ENCODE measurements at places on chromosomes 3 and 15.

DNA sequence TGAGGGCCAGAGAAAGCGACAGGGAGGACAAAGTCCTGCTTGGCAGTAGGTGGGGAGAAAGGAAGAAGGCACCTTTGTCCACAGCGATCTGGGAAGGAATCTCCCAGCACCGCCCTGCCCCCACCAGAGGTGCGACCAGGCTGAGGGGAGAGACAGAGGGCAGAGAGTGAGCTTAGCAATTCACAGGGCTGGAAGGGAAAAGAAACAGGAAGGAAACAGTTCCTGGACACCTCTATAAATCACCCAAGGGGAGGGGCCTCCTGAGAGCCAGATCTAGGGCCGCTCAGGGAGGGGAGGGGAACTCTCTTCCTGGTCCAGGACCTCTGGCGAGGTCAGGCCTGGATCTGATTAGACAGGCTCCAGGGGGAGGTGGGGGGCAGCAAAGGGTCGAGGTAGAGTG is 35.4 kb downstream of the RNU5B-1 start:
- no peak for DNase-seq
- no peaks in the 10 kb centered on the region for H3K27me3 ChIP-seq
- H3K36me3 ChIP-seq, result no peaks in the 10 kb centered on the region
- no peaks in the 10 kb centered on the region for H3K4me1 ChIP-seq
- no peak overlapping the region for H3K4me3 ChIP-seq

- DNase-seq, result no peak
- H3K4me1 ChIP-seq, result no peaks in the 10 kb centered on the region
Measured at GRCh38 chr3:134607054-134608022, 43.5 kb downstream of the KY start.

GRCh38 chr3:171676601-171677175 is 133.6 kb downstream of the PLD1 start:
- H3K4me1 ChIP-seq, result no peaks in the 10 kb centered on the region
- H3K27ac ChIP-seq, result no peak overlapping the region
- no peaks in the 10 kb centered on the region for H3K27me3 ChIP-seq
- DNase-seq, result no peak

DNA sequence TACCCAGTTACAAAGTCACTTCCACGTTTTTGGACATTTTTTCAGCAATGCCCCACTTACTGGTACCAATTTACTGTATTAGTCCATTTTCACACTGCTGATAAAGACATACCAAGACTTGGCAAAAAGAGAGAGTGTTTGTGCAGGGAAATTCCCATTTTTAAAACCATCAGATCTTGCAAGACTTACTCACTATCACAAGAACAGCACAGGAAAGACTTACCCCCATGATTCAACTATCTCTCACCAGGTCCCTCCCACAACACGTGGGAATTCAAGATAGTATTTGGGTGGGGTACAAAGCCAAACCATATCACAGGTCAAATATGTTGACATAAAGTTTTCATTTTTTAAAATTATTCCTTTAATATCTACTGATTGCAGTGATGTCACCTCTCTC is 16.2 kb upstream of the ABI3BP start:
- no peaks in the 10 kb centered on the region for H3K36me3 ChIP-seq
- H3K27ac ChIP-seq, result no peak overlapping the region
- H3K4me1 ChIP-seq, result no peaks in the 10 kb centered on the region
- H3K27me3 ChIP-seq, result no peaks in the 10 kb centered on the region
- no peak overlapping the region for H3K4me3 ChIP-seq

GRCh38 chr15:26443321-26443720 is 329.5 kb downstream of the GABRB3 start:
- no peaks in the 10 kb centered on the region for H3K27me3 ChIP-seq
- H3K4me3 ChIP-seq, result no peak overlapping the region
- no peak for DNase-seq
- no peaks in the 10 kb centered on the region for H3K36me3 ChIP-seq
- H3K27ac ChIP-seq, result no peak overlapping the region

- H3K27ac ChIP-seq, result no peak overlapping the region
- H3K36me3 ChIP-seq, result no peaks in the 10 kb centered on the region
- H3K4me3 ChIP-seq, result peak overlapping the region; percentile 82
- peaks cover 4% of the 10 kb centered on the region for H3K4me1 ChIP-seq
- H3K27me3 ChIP-seq, result no peaks in the 10 kb centered on the region
- DNase-seq, result no peak
Measured at GRCh38 chr3:48662145-48662752, 437 bp downstream of the CELSR3 start.

DNA sequence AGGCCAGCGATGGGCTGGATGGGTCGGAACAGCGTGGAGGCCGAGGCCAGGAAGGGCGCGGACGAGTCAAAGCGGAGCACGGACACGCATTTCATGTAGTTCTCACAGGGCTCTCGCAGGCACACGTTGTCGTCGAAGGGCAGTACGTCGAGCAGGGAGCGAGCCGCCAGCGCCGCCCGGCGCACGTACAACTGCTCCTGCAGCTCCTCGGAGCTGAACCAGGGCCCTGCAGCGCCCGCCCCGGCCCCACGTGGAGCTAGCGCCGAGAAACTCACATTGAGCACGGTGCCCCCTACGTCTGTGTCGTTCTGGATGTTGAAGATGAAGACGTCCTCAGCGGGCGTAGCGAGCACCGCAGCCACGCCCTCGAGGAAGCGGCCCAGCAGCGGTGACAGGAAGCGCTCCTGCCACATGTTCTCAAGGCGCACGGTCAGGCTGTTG is 5.8 kb downstream of the CELSR3 start:
- H3K27ac ChIP-seq, result peak overlapping the region; percentile 66
- H3K4me3 ChIP-seq, result peak overlapping the region; percentile 72
- H3K4me1 ChIP-seq, result peaks cover 9% of the 10 kb centered on the region
- DNase-seq, result no peak

- H3K27me3 ChIP-seq, result no peaks in the 10 kb centered on the region
- H3K4me1 ChIP-seq, result peaks cover 5% of the 10 kb centered on the region
- H3K4me3 ChIP-seq, result no peak overlapping the region
- no peak for DNase-seq
- no peak overlapping the region for H3K27ac ChIP-seq
- H3K36me3 ChIP-seq, result no peaks in the 10 kb centered on the region
Measured at GRCh38 chr3:175279457-175279856, 420.3 kb downstream of the NAALADL2 start.

- no peak overlapping the region for H3K4me3 ChIP-seq
- no peaks in the 10 kb centered on the region for H3K36me3 ChIP-seq
- no peaks in the 10 kb centered on the region for H3K27me3 ChIP-seq
- H3K27ac ChIP-seq, result no peak overlapping the region
- DNase-seq, result no peak
- H3K4me1 ChIP-seq, result no peaks in the 10 kb centered on the region
Measured at GRCh38 chr3:71672340-71672739, 52.9 kb downstream of the EIF4E3 start.

DNA sequence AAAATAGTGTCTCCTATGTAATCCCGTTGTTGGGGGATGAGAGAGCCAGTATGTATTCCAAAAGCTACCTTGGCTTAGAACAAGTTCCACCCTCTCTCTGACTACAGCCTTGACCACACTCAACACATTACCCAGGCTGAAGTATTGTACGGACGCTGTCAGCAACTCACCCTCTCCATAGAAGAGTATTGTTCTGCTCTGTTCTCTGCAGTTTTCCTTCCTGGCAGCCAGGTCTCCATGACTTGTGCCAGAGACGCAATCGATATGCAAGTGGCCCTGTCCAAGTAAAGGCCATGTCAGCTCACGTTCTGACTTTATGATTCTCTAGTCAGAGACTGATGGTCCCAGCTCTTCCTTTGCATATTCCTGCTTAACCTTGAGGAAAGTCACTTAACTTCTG is 164.1 kb upstream of the SLCO3A1 start:
- no peak overlapping the region for H3K27ac ChIP-seq
- DNase-seq, result no peak
- no peak overlapping the region for H3K4me3 ChIP-seq
- no peaks in the 10 kb centered on the region for H3K36me3 ChIP-seq
- peaks cover 9% of the 10 kb centered on the region for H3K4me1 ChIP-seq

GRCh38 chr15:62164014-62164395 is 1.1 kb downstream of the C2CD4B start:
- H3K4me1 ChIP-seq, result no peaks in the 10 kb centered on the region
- no peak for DNase-seq
- H3K36me3 ChIP-seq, result no peaks in the 10 kb centered on the region
- no peaks in the 10 kb centered on the region for H3K27me3 ChIP-seq

- H3K27ac ChIP-seq, result no peak overlapping the region
- H3K27me3 ChIP-seq, result no peaks in the 10 kb centered on the region
- H3K4me1 ChIP-seq, result no peaks in the 10 kb centered on the region
- H3K36me3 ChIP-seq, result no peaks in the 10 kb centered on the region
- H3K4me3 ChIP-seq, result no peak overlapping the region
Measured at GRCh38 chr15:36831125-36831903, 251.9 kb downstream of the CDIN1 start.

GRCh38 chr15:95016511-95017229 is 785.3 kb downstream of the MCTP2 start:
- peaks cover 7% of the 10 kb centered on the region for H3K4me1 ChIP-seq
- H3K36me3 ChIP-seq, result no peaks in the 10 kb centered on the region
- no peaks in the 10 kb centered on the region for H3K27me3 ChIP-seq
- H3K27ac ChIP-seq, result no peak overlapping the region

DNA sequence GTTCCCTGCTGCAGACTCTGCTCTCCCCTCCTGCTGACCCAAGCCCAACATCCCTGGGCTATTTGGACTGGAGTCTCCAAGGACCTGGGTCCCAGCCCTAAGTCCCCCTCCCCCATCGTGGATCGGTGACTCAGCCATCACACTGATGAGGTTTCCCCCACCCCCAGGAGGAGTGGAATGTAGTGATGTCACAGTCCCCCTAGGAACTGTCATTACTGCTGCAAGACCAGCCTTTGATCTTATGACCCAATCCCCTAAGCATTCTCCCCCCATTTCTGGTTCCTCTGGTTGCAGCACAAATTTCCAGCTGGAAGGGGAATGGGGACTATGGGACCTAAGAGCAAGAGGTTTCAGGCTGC is 63.4 kb upstream of the CSPG4 start:
- no peak for DNase-seq
- no peaks in the 10 kb centered on the region for H3K27me3 ChIP-seq
- H3K36me3 ChIP-seq, result no peaks in the 10 kb centered on the region
- H3K27ac ChIP-seq, result no peak overlapping the region

GRCh38 chr3:110974902-110975301 is 96.7 kb upstream of the NECTIN3 start:
- no peak overlapping the region for H3K4me3 ChIP-seq
- H3K4me1 ChIP-seq, result peaks cover 5% of the 10 kb centered on the region
- H3K36me3 ChIP-seq, result no peaks in the 10 kb centered on the region
- H3K27me3 ChIP-seq, result no peaks in the 10 kb centered on the region

DNA sequence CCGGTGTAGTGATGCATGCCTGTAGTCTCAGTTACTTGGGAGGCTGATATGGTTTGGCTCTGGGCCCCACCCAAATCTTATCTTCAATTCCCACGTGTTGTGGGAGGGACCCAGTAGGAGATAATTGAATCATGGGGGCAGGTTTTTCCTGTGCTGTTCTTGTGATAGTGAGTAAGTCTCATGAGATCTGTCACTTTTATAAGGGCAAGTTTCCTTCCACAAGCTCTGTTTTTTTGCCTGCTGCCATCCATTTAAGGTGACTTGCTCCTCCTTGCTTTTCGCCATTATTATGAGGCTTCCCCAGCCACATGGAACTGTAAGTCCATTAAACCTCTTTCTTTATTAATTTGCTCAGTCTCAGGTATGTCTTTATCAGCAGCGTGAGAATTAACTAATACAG is 566.7 kb upstream of the NECTIN3 start:
- no peaks in the 10 kb centered on the region for H3K27me3 ChIP-seq
- H3K27ac ChIP-seq, result no peak overlapping the region
- DNase-seq, result no peak
- H3K4me1 ChIP-seq, result no peaks in the 10 kb centered on the region

- H3K4me3 ChIP-seq, result peak overlapping the region; percentile 46
- DNase-seq, result no peak
- H3K27me3 ChIP-seq, result no peaks in the 10 kb centered on the region
- H3K36me3 ChIP-seq, result no peaks in the 10 kb centered on the region
- peaks cover 6% of the 10 kb centered on the region for H3K4me1 ChIP-seq
Measured at GRCh38 chr3:42229942-42230688, 35.9 kb downstream of the CCK start.

DNA sequence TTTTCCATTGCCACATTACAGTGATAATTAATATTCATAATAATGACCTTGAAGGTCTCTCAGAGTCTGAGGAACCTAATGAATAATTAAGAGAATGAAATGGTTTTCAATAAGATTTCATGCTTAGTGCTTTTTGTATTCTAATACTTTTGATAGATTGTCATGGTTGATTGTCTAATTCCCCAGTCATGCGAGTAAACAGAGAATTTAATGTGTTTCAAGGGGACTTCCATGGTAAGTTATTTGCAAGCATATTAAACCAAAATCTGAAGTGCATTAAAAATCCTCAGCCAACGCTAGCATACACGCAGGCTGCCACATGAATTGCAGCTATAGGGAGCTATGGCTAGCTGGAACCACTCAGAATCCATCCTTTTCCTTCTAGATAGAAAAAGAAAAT is 18.9 kb upstream of the ANO10 start:
- H3K27ac ChIP-seq, result no peak overlapping the region
- no peaks in the 10 kb centered on the region for H3K36me3 ChIP-seq
- H3K4me1 ChIP-seq, result peaks cover 11% of the 10 kb centered on the region
- H3K27me3 ChIP-seq, result no peaks in the 10 kb centered on the region

DNA sequence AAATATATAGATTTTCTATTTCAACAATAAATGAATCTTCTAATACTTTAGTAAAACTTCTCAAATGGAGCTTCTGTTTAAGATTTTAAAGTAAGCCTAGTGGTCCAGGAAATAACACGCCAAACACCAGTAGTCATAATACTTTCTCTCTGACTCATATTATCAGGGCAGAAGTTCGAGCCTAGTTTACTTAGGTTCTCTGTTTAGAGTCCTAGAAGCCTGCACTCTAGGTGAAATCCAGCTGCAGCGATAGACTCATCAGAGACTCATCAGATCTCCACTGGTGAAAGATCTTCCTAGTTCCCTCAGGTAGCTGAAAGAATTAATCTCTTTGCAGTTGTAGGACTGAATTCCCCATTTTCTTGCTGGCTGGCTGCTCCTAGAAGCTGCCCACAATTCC is 552.5 kb upstream of the ROBO2 start:
- no peak overlapping the region for H3K4me3 ChIP-seq
- no peak for DNase-seq
- H3K27me3 ChIP-seq, result no peaks in the 10 kb centered on the region
- no peaks in the 10 kb centered on the region for H3K36me3 ChIP-seq
- H3K27ac ChIP-seq, result no peak overlapping the region

DNA sequence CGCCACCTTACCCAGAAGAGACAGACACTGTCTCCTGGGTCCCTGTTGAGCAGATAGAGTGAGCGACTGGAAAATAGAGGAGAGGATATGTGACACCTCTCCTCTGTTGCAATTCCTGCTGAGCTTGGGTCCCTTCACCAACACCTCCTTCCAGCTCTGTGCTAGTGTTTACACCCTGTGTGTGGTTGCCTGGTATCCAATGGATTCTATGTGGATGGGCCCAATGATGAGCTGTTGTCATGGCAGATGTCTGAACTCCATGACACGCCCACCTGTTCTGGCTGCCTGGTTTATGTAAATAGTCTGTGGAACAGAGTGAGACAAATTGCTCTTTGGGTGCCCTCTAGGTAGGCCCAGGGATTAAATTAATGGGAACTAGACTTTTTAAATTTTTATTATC is 23.7 kb downstream of the RBM5 start:
- no peaks in the 10 kb centered on the region for H3K4me1 ChIP-seq
- H3K36me3 ChIP-seq, result peaks cover 96% of the 10 kb centered on the region
- no peak for DNase-seq
- H3K4me3 ChIP-seq, result no peak overlapping the region

GRCh38 chr3:130759692-130760338 is 13.2 kb upstream of the PIK3R4 start:
- no peaks in the 10 kb centered on the region for H3K27me3 ChIP-seq
- no peaks in the 10 kb centered on the region for H3K4me1 ChIP-seq
- no peak overlapping the region for H3K27ac ChIP-seq
- H3K36me3 ChIP-seq, result no peaks in the 10 kb centered on the region
- no peak for DNase-seq
- H3K4me3 ChIP-seq, result no peak overlapping the region
